ENCODE measurements at places on chromosomes 4 and X. TPM values are rescaled to one million over a fixed set of nuclear protein-coding genes. Genes with fewer than 3 reads are reported as not detected.
A peak's percentile ranks its signal among the peaks of the same experiment; 100 is the strongest.

Gene SLC9B1
- 2.5 TPM for total RNA-seq

Gene CLOCK
- 9.1 TPM for total RNA-seq

Gene CXCL5
- not detected for total RNA-seq

DNA sequence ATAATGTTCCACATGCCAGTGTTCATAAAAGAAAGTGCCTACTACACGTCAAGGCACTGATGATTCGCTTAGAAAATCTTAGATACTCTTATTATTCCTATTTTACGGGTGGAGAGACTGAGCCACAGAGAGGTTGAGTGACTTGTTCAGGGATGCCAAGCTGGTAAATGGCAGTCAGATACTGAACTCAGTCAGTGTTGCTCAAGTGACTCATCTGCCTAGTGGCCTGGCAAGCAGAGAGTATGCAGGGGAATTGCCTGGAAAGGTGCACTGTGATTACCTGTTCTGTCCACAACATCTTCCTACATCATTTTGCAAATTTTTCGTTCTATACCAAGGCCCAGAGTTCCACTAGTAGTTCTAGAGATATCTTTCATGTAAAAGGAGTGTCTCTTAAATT is 68.4 kb downstream of the RAPGEF2 start:
- H3K4me3 ChIP-seq: no peak overlapping the region
- H3K27me3 ChIP-seq: no peaks in the 10 kb centered on the region
- H3K4me1 ChIP-seq: peaks cover 28% of the 10 kb centered on the region
- no peak for DNase-seq
- H3K36me3 ChIP-seq: peaks cover 1% of the 10 kb centered on the region

DNA sequence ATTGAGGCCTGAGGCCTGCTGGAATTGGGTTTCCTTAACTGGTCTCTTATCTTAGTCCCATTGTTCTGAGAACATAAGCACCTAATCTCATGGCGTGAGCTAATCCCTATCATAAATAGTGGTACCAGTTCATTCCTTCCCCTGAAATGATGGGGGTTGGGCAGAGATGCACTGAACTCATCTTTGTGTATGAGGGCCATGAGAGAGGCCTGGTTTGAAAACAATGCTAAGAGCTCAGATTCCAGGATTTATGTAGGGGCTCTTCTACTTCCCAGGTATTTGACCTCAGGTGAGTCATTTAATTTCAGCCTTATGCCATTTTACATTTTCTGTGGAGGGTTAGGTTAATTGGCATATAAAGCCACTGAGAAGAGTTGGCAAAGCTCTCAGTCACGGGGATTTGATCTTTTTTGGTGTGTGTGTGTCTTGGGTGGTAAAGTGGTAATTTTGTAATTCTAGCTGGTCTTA is 4.4 kb downstream of the RBM3 start:
- H3K27me3 ChIP-seq: no peaks in the 10 kb centered on the region

DNA sequence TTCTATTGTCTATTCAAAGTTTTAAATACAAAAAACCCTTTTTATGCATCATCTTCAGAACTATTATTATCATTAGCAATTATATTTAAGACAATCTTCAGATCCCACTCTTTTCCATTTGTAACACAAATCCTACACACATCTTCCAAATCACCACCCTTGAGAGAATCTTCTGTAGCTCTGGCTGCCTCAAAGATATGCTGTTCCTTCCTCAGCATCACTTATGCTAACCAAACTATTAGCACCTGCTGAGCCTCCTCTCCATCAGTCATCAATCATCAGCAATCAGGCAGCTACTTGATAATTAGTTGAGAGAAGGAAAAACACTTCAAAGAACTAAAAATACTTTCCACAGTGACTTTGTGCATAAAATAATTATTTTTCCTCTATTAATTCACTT is 1082.2 kb downstream of the C4orf33 start:
- DNase-seq: no peak
- no peak overlapping the region for H3K4me3 ChIP-seq
- no peaks in the 10 kb centered on the region for H3K27me3 ChIP-seq
- H3K4me1 ChIP-seq: no peaks in the 10 kb centered on the region

DNA sequence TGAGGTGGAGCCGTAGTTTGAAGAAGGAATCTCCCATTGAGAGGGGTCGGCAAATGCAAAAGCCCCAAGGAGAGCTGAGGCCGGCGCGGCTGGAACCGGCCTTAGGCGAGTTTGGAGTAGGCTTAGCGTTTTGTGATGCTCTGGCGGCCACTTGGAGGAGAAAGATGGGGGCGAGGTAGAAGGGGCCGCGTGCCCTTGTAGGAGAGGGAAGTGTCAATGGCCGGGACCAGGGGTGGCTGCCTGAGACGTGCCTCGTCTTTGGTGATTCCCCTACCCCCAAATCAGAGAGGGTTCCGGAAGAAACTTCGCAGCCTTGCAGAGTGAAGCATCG is 11.7 kb downstream of the MSX1 start:
- H3K27ac ChIP-seq: peak overlapping the region; percentile 28
- H3K36me3 ChIP-seq: no peaks in the 10 kb centered on the region
- H3K27me3 ChIP-seq: peaks cover 76% of the 10 kb centered on the region
- no peak overlapping the region for H3K4me3 ChIP-seq

DNA sequence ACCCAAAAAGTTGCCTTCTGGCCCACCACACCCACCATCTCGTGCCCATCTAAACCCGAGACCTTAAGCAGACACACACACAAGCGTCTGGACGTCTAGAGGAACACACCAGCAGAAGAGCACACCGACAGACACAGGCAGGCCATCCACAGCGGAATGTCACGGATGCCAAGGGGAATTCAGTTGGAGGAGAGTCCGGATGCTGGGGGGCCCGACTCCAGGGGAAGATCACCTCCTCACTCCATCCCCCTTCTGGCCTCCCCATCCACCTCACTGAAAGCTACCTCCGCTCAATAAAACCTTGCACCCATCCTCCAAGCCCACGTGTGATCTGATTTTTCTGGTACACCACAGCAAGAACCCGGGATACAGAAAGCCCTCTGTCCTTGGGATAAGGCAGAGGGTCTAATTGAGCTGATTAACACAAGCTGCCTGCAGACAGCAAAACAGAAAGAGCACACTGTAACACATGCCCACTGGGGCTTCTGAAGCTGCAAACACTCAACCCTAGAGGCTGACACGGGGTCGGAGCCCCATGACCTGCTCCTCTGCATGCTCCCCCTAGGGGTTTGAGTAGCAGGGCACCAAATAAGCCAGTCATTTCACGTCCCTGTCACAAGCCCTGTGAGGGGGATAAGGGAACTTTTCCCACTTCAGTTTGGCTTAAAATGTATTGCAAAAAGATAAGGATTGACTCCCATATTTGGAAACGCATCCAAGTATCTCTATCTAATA is 339.6 kb upstream of the PCDH10 start:
- no peaks in the 10 kb centered on the region for H3K36me3 ChIP-seq
- DNase-seq: no peak

DNA sequence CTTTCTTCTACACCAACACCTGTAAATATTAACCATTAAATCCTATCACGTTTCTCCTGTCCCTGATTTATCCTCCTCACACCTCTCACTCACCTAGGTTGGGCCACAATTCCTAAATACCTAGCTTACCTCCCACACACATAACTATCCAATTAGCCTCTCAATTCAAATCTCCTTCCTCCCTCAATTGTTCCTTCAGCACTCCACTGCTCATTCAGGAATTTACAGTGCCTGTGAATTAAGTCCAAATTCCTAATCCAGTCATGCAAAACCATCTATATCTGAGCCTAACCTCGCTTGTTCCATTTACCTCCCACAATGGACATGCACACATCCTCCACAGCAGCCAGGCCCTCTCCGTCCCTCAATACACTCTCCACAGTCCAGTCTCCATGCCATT is 17.5 kb downstream of the ANXA5 start:
- peaks cover 20% of the 10 kb centered on the region for H3K36me3 ChIP-seq
- no peaks in the 10 kb centered on the region for H3K4me1 ChIP-seq
- no peak overlapping the region for H3K4me3 ChIP-seq
- H3K27ac ChIP-seq: no peak overlapping the region
- no peaks in the 10 kb centered on the region for H3K27me3 ChIP-seq

- H3K36me3 ChIP-seq: peaks cover 3% of the 10 kb centered on the region
- DNase-seq: no peak
- no peaks in the 10 kb centered on the region for H3K4me1 ChIP-seq
- H3K27ac ChIP-seq: no peak overlapping the region
- H3K27me3 ChIP-seq: no peaks in the 10 kb centered on the region
These were observed 196.3 kb upstream of the MAB21L2 start for GRCh38 chr4:150385606-150386005.

GRCh38 chr4:79147251-79147650 is 178.6 kb downstream of the NAA11 start:
- H3K4me3 ChIP-seq: no peak overlapping the region
- H3K36me3 ChIP-seq: no peaks in the 10 kb centered on the region
- H3K27me3 ChIP-seq: no peaks in the 10 kb centered on the region
- H3K4me1 ChIP-seq: no peaks in the 10 kb centered on the region
- no peak for DNase-seq
- no peak overlapping the region for H3K27ac ChIP-seq

Data from activated naive CD8-positive, alpha-beta T cell treated with anti-CD3 and anti-CD28 coated beads, Interleukin-2, amount 10 ng/mL, durations not matched to agents 7 days and 5 days (primary cell).